ENCODE measurements at places on chromosomes 7 and 10. TPM values are rescaled to one million over a fixed set of nuclear protein-coding genes. Genes with fewer than 3 reads are reported as not detected.

The TFPI2 gene
- total RNA-seq = not detected

The GNAT3 gene
- not detected for total RNA-seq

The TMEM196 gene
- not detected for total RNA-seq

The MRLN gene
- not detected for total RNA-seq

The GRK5 gene
- total RNA-seq = 27.1 TPM

The MARVELD1 gene
- 3.4 TPM for total RNA-seq

The C10orf105 gene
- 0.32 TPM for total RNA-seq

The USP6NL gene
- 6.9 TPM for total RNA-seq

The USP54 gene
- 3.8 TPM for total RNA-seq
